ENCODE measurements at places on chromosomes 16 and 17.

DNA sequence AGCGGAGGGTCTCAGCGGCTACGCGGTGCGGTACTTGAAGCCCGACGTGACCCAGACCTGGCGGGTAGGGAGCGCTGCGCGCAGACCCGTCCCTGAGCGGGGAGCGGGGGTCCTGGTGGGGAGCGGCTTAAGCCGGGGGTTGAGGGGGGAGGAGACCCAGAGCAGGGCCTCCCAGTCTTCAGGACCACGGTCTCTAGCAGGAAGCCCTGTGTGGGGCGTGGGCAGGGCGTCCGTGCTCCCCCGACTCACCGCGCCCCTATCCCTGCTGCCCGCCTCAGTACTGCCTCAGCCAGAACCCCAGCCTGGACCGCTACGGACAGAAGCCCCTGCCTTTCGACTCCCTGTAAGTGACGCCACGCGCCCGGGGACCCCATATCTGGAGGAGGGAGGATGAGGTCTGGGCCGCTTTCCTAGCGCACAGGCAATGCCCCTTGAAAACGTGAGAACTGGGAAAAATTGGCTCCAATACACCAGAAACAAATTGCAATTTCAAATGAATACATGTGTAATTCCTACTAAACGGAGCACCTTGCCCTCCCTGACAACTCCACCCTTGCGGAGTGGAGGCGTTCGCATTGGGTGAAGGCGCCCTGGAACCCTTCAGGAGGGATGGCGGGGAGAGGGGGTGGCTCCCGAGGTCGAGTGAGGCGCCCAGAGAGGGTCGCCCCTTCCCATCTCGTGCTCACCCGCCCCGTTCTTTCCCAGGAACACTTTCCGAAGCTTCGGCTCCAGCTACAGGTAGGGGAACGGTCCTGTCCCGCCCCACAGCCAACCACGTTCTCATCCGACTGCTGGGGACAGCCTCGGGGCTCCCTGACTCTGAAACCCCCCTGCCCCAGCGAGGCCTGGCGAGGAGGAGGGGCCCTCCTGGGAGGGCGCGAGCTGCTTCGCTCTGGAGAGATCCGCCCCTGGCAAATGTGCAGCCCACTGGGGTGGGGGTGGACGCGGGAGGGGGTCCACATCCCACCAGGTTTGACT lies 14.6 kb upstream of the CNGB1 start:
- no peak for DNase-seq

- DNase-seq, result peak; percentile 24
Observed at GRCh38 chr16:67847064-67847861, at the start of gene CENPT. CENPT (minus strand) TSS chr16:67847693; CDS start chr16:67833859, 13,834 bp downstream.

DNA sequence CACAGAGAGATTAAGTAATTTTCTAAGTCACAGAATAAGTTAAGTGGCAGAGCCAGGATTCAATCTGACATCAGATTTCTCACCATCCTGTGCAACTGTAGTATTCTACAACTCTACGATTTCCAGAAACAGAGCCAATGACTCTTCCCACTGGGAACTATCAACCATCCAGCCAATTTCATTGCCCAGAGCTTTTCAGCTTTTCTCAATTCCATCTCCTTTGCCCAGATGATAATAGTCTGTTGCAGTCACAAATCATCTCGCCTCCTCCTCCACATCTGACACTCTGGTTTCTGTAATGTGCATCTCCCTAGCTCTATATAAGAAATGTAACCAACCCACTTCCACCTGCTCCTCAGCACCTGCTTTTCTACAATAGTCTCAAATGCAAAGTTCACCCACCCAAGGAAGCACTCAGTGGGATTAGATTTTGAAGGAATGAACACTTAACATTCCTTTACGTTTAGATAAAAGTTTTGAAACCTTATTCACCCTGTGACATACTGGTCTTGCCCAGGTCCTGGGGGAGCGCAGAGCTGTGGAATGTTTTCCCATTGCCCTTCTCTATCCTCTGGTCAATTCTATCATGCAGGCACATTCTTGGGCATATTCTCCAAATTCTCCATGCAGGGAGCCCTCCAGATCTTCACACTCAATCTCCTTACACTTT lies 167.8 kb upstream of the ASIC2 start:
- no peak for DNase-seq

- DNase-seq, result no peak
Observed at GRCh38 chr16:71264299-71264698, 24.9 kb downstream of the CMTR2 start.

GRCh38 chr16:12231666-12232065 lies 255.1 kb downstream of the SNX29 start:
- DNase-seq, result no peak

GRCh38 chr16:30850246-30850645 lies 43.6 kb downstream of the BCL7C start:
- no peak for DNase-seq

GRCh38 chr16:86512860-86513470 lies 2.6 kb downstream of the FOXF1 start:
- DNase-seq, result no peak

GRCh38 chr17:8117980-8118768 lies at the start of gene ALOXE3:
ALOXE3 (minus strand) TSS chr17:8118514; CDS start chr17:8117990, 524 bp downstream.
- peak; percentile 18 for DNase-seq

- DNase-seq, result no peak
Observed at GRCh38 chr16:84237994-84238750, 1.6 kb downstream of the KCNG4 start.

GRCh38 chr17:55614061-55614460 lies 102.8 kb upstream of the SMIM36 start:
- DNase-seq, result no peak

GRCh38 chr17:68509141-68510057 lies 2.8 kb upstream of the PRKAR1A start:
- DNase-seq, result peak; percentile 27

DNA sequence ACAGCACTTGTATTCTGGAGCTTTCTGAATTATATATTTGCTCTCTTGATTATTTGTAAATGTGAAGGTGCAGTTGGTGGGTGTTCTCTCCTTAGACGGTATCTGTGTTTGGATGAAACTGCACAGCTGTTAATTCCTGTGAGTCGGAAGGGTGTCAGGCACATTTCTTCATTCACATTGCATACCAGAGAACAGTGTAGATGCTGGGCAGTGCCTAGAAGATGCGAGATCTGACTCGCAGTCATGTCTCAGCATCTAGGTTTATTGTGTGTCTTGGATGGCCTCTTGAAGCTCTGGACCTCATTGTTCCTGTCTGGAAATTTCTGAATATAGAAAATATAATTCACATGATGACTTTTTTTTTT lies 61.2 kb downstream of the CLEC16A start:
- no peak for DNase-seq

DNA sequence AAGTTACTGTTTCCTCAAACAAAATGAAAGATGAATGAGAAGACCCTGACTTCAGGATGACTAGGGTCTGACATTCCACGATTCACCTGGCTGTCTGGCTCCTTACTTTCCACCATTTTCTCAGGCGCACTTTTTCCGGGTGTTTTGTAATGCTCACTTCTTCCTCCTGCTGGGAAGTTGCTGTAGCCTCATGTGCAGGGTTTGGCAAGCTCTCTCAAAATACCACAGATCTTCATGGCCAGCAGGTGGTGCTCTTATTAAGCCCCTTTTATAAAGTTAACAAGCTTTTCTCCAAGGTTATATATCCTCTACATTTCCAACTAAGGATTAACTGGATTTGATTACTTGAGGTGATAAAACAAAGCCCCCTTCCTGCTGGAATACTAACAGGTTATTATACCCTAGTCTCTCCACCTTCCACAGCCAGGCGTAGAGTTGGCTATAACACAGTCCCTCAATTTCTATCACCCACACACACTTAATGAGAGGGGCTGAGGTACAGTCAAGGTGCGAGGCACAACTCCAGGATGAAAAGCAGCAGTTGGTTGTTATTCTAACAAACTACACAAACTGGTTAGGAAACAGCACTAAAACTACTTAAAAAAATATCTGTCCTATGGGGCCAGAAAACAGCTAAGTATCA lies 45.4 kb downstream of the STH start:
- peak; percentile 39 for DNase-seq

DNA sequence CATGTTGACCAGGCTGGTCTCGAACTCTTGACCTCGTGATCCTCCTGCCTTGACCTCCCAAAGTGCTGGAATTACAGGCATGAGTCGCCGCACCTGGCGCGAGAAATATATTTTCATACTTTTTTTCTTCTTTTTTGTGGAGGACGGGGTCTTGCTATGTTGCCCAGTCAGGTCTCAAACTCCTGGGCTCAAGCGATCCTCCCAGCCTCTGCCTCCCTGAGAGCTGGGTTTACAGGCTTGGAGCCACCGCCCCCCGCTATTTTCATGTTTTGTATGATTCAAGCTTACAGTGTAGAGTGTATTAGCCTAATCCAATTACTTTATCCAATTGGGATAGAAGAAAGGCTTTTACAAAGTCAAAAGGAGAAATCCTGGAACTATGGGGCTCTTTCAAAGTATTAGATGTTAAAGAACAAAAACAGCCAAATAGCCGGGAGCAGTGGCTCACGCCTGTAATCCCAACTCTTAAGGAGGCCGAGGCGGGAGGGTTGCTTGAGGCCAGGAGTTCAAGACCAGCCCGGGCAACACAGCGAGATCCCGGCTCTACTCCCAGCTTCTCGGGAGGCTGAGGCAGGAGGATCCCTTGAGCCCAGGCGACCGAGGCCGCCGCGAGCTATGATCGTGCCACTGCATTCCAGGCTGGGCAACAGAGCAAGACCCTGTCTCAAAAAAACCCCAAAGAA lies 1.4 kb upstream of the MAP1LC3B start:
- DNase-seq, result no peak

DNA sequence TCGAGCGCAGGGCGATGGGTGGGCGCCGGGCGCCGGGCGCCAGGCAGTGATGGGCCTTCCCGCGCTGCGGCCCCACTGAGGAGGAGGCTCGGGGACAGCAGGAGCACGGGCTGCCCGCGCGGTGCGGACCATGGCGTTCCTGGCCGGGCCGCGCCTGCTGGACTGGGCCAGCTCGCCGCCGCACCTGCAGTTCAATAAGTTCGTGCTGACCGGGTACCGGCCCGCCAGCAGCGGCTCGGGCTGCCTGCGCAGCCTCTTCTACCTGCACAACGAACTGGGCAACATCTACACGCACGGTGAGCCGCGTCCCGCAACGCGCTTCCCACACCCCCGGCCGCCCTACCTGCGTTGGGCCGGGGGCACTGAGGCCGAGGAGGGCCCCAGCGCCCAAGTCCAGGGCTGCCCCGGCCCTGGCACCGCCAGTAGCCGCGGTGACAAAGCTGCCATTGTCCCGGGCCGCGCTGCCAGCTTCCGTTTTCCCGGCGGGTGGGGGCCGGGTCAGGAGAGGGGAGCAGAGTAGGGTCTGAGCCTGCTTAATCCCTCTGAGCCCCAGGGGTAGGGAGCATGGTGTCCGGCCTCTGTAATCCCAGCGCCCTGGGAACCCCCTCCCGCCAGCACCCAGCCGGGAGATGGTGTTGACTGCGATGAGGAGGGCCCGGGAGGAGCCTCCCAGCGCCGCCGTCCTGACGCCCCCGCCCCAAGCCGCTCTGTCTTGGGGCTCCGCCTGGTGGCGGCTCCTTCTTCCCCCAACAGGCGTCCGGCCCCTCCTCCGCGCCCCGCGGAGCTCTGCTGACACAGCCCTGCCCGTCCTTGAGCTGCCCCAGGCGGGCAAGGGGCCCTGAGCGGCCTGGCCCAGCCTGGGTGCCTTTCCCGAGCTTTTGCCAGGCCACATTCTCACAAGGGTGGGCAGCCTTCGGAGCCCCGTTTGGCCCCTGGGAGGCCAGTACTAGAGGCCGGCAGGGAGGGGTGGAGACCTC lies 685 bp downstream of the PAQR4 start:
- DNase-seq, result peak; percentile 92

- no peak for DNase-seq
Observed at GRCh38 chr17:6191405-6192324, 121.5 kb downstream of the WSCD1 start.

DNA sequence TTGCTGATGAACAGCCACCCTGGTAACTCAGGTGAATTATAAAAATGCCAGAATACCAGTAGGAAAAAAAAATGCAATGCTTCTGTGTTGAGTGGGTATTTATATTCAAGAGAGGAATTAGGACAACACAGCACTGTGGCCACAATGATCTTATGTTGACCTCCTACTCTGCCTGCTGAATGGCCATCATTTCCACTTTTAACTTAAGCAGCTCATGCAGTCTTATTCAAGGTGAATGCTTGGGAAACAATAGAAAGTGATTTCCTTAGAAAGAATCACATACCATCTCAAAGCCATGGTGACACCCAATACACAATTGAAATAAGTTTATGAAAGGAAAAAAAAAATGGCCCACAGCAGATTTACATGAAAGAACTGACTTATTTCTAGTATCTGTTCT lies 224.0 kb downstream of the CDH8 start:
- DNase-seq, result no peak

DNA sequence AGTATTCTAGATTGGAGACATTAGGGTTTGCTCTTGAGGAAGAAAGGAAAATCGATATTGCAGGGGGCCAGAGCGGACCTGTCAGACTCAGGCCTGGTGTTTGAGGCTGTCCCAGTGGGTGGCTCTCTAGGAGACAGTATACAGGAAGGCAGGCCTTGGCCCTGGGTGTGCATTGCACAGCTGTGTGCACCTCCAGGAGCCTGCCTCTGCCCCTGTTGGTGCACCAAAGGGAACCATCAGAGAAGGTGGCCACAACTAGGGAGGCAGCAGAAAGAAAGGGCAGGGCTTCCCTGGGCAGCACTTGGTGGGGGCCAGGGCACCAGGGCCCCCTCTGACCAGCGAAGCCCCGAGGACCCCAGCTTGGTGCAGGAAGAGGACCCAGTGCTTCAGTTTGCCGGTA lies 188.0 kb downstream of the NTN1 start:
- no peak for DNase-seq

- DNase-seq, result no peak
Observed at GRCh38 chr16:56871172-56871593, 6.2 kb downstream of the SLC12A3 start.

- DNase-seq, result no peak
Observed at GRCh38 chr17:22337467-22337866, 645.1 kb downstream of the KCNJ18 start.

Measured in activated CD4-positive, alpha-beta T cell treated with anti-CD3 and anti-CD28 coated beads, Interleukin-2, Interleukin-6, amounts not matched to agents 100 ng/mL and 50 ng/mL, durations not matched to agents 16 hours and 8 hours (primary cell).